ENCODE measurements at places on chromosomes 12 and 14.

- no peak for DNase-seq
Observed at GRCh38 chr14:27372771-27373170, 774.9 kb upstream of the NOVA1 start.

DNA sequence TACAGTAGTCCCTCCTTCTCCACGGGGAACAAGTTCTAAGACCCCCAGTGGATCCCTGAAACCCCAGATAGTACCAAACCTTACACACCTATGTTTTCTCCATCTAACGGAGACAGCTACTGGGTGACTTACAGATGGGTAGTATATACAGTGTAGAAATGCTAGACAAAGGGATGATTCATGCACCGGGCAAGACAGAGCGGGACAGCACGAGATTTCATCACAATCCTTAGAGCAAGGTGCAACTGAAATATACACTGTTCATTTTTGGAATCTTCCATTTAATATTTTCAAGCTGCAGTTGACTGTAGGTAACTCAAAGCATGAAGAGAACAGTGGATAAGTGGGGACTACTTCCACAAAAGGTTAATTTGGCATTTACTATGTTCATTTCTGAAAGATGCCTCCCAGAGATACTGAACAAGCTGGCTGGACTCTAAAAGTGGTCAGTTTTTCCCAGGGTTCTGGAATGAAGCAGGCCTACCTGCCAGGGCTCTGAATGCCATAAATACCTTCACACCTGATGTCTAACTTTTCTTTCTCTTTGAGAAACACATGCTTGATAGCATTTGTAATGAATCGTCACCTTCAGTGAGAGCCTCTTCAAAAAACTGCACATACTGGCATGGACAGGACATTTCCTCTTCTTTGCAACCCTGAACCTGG, 127.7 kb upstream of the FOXN3 start:
- no peak for DNase-seq

DNA sequence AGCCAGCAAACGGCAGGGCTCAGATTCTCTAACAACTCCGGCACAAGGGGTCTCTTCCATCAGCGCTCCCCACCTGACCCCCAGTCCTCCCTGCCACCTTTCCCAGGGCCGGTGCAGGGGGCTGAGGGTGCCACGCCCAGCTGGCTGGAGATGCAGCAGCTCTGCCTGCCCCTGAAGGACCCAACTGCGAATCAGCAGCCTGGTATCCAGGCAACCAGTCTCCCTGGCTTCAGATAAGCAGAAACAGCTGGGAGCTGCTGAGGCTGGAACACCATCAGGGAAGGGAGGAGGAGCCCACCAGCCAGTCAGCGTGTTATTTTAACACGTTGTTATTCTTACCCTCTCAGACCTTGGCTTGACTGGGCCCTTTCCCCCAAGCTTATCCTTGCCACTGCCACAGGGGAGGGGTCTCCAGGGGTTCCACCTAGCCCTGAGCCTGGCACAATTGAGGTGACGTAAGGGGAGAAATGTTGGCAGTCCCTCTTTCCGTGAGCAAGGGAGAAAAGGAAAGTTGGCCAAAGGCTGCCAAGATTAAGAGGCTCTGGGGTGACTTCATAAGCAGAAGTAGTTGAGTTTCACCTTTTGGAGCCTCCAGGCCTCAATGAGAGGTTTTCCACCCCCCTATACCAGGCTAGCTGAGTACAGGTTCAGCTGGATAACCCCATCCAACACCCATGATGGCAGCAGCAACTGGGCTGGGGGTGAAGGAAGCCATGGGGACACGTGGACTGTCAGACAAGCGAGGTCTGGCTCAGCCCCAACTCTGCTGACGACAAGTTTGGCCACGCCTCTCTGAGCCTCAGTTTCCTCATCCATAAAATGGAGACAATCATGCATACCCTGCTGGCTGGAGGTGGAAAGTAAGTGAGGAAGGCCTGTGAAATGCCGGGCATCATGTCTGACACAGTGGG, 91.1 kb downstream of the IRF2BPL start:
- peak; percentile 72 for DNase-seq

- no peak for DNase-seq
Observed at GRCh38 chr12:114245555-114245954, 160.4 kb downstream of the TBX5 start.

DNA sequence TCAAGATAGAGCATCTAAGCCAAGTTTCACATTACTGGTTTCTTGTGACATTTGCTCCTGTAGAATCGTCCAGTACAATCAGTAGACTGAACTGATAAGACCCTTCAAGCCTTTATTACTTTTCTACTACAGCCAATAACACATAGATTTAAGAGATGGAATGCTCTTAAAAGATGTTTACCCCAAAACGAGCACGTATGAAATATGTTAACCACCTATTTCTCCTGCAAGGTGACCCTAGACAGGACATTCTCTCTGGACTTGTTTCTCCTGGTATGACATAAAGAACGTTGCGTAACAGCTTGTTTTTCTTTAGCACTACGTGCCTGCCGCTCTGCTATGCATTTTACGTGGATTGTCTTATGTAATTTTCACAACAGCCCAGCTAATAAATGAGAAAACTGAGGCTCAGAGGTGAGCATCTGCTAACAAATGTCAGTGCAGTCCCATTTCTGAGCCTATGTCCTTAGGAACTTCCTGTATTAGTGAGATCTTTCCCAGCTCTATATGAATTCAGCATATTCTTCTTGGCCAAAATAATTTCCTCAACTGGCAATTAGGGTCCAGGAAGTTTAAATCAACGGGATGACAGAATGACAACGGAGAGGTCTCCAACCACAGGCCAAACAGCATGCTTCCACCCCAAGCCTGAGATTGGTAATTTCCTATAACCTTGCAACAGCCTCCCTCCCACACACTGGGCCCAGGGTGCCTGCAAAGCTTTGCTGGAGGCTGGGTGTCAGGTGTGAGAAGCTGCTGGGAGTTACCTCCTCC, 3.7 kb downstream of the NFKBIA start:
- DNase-seq = no peak

GRCh38 chr14:85528897-85529631, 880 bp upstream of the FLRT2 start:
- DNase-seq = no peak

DNA sequence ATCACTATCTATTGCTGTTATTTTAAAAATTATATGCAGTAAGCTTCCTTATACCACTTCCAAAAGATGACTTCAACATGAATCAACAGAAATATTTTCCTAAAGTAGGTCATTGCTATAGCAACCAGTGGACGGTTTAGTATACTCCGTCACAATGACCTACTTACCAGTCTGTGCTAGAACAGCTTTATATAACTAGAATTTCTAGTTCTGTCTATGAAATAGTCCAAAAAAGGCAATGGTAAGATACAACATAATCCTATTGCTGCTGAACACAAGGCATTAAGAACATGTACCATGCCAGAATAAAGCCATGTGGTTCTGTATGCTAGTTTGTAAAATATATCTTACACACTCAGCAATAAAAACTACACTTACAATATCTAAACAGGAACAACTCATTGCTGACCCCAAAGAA, 40.7 kb upstream of the MTERF2 start:
- peak; percentile 73 for DNase-seq

GRCh38 chr14:21317398-21317797, 37.5 kb downstream of the RPGRIP1 start:
- no peak for DNase-seq

GRCh38 chr12:94207849-94208621, 59.7 kb downstream of the PLXNC1 start:
- DNase-seq = no peak

GRCh38 chr12:118326991-118327390, 45.7 kb downstream of the TAOK3 start:
- peak; percentile 10 for DNase-seq
